ENCODE measurements at places on chromosomes 16 and 17.
A peak's percentile ranks its signal among the peaks of the same experiment; 100 is the strongest.

GRCh38 chr17:49439673-49440571 lies 25.2 kb upstream of the PHB1 start:
- no peak for DNase-seq

- no peak for DNase-seq
These were observed 5.0 kb downstream of the TPSAB1 start for GRCh38 chr16:1245452-1246020.

DNA sequence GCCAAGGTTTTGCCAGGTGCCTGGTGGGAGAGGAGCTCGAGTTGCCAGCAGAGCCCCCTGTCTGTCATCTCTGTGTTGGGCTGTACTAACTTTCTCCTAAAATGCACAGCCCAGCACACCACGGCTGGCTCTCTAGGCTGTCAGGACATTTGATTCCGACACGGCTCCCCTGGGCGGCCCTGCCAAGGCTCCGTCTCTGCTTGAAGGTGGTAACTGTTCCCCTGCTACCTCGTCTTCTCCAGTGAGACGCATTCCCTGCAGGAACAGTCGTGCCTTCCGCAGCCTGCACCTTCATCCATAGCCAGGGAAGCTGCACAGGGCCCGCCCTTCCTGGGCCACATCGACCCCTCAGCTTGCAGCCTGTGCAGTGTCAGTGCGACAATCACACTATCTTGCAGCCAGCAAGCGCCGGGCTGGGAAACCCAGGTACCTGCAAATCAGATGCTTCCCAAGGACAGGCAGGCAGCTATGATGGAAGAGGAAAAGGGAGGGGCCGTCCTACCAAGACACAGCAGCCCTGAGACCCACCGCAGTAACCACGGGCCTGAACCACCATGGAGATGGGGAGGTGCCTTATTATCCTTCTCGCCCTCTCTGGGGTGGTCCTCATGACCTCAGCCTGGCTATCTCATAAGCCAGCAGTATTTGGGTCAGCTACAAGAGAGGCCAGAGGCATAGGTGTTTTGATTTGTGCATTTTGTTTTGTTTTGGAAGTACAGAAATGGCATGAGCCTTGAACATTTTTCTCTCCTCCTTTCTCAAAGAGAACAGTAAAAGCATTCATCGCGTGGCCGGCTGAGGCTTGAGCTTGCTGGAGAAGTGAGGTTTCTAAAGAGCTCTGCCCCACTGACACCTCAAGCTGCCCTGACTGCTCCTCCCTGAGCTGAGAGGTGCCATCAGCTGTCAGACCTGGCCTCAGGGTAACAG lies 361.7 kb upstream of the TNRC6C start:
- no peak for DNase-seq

DNA sequence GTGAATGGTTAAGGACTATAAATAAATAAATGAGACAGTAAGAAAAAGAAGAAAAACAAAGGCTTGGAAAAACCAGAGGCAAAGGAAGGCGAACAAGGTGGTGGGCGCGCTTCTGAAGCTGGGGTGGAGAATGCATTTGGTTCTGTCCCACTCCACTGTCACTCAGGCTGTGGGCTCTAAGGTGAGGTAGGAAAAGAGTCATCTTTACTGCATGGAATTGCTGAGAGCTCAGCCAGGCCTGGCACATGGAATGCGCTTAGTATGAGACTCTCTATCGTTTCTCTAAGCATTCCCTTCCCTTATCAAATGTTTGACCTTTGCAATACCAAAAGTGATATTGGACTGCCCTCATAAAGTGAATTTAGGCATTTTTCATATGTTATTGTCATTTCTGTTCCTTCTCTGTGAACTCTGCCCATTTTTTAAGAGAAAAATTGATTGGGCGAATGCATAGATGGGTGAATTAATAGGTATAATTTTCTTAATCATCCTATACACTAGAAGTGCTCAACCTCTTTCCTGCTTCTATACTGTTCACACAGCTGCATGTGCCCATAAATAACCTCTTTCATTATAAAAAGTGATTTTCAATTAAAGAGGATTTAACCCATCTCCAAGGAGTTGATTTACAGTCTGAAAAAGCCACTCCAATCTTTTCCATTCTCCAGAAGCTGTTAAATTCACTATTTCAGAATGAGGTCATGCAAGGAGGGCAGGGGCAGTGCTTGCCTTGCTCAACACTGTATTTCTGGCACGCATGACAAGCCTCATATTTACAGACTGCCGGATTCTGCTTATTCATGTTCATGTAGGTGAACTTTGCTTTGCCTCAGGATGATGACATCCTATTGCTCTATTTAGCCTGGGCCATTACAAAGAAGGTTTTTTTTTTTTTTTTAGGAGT lies 87.7 kb downstream of the MYH10 start:
- no peak for DNase-seq

DNA sequence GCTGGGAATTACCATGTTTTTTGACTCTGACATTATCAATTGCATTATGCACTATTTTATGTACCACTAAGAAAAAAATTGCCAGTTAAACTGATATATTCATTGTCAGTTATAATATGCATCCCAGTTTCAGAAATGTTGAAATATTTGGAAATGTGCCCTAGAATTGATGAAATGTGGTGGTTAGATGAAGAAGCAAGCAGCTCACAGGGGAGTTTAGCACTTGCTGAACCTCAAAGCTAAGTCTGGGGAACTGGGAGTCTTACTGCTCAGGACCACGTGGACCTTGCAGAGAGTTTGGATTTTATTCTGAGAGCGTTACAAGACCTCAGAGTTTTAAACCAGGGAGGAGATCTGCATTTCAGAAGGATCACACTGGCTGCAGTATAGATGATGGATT lies 67.9 kb downstream of the TNRC6C start:
- DNase-seq = no peak

GRCh38 chr17:72421128-72422092 lies 300.6 kb downstream of the SOX9 start:
- peak; percentile 5 for DNase-seq

- DNase-seq = no peak
These were observed 469.6 kb downstream of the SLC39A11 start for GRCh38 chr17:72622661-72623433.

DNA sequence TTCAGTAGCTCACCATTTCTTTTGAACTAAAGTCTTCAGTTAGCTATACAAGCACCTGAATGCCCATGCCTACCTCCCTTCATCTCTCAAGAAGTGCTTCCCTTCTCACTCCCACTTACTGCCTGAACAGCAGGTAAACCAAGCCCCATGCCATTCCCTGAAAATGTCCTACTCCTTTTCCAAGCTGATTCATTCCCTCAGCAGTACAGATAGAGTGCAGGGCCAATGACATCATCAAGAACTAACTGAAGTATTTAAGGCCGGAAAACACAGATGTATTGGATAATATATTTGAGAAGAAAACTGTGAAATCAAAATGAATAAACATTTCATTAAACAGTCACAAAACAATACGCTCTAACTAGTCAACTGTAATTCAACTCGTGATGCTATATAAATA lies 478.8 kb upstream of the CDH11 start:
- no peak for DNase-seq

GRCh38 chr17:27586203-27586721 lies 44.7 kb upstream of the LGALS9 start:
- DNase-seq = no peak

GRCh38 chr17:27544350-27545131 lies 86.4 kb upstream of the LGALS9 start:
- no peak for DNase-seq

- no peak for DNase-seq
These were observed 28.2 kb upstream of the CACNG1 start for GRCh38 chr17:67016039-67016762.
